ENCODE measurements at places on chromosomes 12 and 14. TPM values are rescaled to one million over a fixed set of nuclear protein-coding genes. Genes with fewer than 3 reads are reported as not detected.

Gene OTUB2
- total RNA-seq: 5.4 TPM

Gene RAD51AP1
- total RNA-seq: 4.4 TPM

Gene RHEBL1
- total RNA-seq: not detected

Gene OR4E2
- not detected for total RNA-seq

Gene PPFIA2
- 0.38 TPM for total RNA-seq

Gene TMEM19
- 48.2 TPM for total RNA-seq

Gene KRT74
- total RNA-seq: 6.7 TPM

Gene TROAP
- total RNA-seq: 7.4 TPM

Gene TRPV4
- 3.8 TPM for total RNA-seq

Gene GPR132
- 1.3 TPM for total RNA-seq

Gene BATF
- total RNA-seq: 14.5 TPM

Gene NR4A1
- 12.6 TPM for total RNA-seq

Gene TAS2R30
- total RNA-seq: 0.83 TPM

Gene ALG10B
- total RNA-seq: 2.7 TPM

Gene ERP27
- not detected for total RNA-seq

Gene PLEKHH1
- 4.7 TPM for total RNA-seq

Gene IRF9
- 52.2 TPM for total RNA-seq

DNA sequence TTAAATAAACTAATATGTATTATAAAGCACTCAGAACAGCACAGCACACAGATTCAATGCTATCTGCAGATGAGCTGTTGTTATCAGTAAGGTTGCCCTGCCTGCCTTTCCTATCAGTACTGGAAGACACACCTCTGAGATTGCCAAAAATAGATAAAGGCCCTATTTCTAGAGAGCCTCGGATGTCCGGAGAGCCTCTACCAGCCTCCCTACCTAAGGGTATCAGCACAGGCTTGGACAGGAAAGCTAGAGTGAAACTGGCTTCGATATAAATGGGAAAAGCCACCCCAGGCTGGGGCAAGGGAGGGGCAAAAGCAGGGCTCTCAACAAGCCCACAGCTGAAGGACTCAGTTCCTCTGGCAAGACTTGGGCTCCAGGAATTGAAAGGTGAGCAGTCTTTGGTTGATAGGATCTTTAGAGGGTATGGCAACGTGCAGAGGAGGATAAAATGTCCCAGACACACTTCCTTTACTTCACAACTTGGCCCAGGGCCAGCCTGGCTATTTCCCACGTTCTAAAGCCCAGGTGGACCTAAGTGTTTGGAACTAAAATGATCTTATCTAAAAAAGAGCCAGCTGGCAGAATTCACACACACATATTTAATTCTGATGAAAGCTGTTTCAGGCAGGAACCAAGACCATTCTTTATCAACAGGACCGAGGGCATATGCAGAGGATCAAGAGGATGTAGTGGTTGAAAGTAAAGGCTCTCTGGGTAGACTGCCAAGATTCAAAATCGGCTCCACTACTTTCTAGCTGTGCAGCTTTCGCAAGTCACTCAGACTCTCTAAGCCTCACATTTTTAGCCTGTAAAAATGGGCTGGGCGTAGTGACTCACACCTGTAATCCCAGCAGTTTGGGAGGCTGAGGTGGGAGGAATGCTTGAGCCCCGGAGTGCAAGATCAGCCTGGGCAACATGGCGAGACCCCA is 37.8 kb upstream of the ITPR2 start:
- no peak for DNase-seq

DNA sequence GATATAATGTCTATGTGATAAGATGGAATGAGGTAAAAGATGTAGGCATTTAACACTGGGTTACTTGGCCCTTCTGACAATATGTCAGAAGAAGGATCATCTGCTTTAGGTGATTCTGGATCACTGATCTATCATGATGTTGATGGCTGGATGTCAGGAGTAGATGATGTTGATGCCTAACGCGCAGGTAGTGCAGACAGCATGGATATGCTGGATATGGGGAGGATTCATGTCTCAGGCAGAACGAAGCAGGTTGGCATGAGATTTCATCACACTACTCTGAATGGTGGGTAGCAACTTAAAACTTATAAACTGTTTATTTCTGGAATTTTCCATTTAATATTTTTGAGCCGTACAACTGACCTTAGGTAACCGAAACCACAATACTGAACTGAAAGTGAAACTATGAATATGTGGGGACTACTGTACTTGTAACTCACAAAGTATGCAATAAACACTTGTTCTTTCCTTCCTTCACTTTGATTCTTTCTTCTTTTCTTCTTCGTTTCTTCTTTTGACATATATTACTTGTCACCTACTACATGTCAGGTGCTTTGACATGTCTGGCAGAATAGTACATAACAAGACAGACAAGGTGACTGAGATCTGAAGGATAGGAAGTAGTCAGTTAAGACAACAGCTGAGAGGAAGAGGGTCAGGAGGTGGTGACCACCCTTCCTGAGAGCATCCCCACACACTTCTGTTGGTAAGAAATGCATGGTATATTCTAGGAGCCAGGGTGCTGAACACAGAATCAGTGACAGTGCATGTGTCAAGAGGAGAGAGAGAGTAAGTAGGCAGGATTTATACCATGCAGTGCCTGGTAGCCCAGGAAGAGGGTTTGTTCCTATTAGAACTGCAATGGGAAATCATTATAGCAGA is 238.8 kb downstream of the PPFIA2 start:
- DNase-seq: no peak

GRCh38 chr14:35116242-35116641 is 5.5 kb downstream of the PPP2R3C start:
- no peak for DNase-seq

DNA sequence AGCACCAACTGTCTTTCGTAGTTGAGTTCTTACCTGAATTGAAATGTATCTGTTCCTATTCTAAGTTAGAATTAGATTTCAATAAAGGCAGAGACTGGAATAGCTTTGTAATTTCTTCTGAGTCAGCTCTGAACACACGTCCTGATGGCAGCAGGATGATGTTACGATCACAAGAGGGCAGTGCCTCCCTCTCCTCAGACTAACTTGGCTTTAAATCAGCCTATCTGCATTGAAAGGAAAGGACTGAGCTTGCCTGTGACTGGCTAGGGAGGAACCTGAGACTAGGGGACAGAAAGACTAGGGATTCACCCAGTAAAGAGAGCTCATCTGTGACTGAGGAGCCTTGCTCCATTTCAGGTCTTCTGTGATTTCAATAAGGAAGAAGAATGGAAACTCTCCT is 323.7 kb upstream of the OR4E1 start:
- no peak for DNase-seq

DNA sequence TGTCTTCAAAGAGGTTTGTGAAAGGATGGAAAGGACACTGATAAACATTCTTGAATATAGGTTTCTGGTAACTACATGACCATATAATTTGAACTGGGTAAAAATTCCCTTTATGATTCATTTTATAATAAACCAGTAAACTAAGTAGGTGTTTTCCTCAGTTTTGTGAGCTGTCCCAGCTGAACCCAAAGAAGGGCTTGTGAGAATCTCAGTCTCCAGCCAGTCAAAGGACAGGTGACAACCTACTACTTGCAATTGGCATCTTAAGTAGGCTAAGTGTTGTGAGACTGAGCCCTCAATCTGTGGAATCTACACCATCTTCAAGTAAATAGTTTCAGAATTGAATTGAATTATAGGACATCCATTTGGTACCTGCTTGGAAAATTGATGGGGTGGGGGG is 75.2 kb downstream of the MYF5 start:
- DNase-seq: no peak

GRCh38 chr14:55915456-55915855 is 202.8 kb upstream of the PELI2 start:
- no peak for DNase-seq

- peak; percentile 8 for DNase-seq
Measured at GRCh38 chr12:89162589-89163261, 189.6 kb downstream of the DUSP6 start.

DNA sequence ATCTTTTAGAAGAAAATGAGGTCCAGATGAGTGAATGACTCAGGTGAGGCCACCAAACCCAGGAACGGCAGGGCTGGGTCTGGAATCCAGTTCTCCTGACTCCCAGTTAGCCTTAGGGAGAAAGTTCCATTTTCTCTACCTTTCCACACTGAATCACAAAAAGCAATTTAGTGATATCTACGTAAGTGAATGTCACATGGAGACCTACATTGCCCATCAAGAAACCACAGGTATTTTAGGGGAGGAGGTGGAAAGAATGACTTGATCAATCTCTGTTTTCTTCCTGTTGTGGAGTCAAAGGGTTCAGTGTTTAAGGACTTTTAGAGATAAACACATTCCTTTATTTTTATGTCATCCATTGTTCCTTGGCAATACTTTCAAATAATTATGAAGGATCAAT is 106.9 kb upstream of the PTPRB start:
- DNase-seq: no peak

GRCh38 chr14:60061371-60061770 is 30.4 kb upstream of the PCNX4 start:
- DNase-seq: no peak

- no peak for DNase-seq
Measured at GRCh38 chr12:71492604-71493003, 53.0 kb downstream of the LGR5 start.

GRCh38 chr12:14238221-14238792 is 127.2 kb upstream of the ATF7IP start:
- no peak for DNase-seq

DNA sequence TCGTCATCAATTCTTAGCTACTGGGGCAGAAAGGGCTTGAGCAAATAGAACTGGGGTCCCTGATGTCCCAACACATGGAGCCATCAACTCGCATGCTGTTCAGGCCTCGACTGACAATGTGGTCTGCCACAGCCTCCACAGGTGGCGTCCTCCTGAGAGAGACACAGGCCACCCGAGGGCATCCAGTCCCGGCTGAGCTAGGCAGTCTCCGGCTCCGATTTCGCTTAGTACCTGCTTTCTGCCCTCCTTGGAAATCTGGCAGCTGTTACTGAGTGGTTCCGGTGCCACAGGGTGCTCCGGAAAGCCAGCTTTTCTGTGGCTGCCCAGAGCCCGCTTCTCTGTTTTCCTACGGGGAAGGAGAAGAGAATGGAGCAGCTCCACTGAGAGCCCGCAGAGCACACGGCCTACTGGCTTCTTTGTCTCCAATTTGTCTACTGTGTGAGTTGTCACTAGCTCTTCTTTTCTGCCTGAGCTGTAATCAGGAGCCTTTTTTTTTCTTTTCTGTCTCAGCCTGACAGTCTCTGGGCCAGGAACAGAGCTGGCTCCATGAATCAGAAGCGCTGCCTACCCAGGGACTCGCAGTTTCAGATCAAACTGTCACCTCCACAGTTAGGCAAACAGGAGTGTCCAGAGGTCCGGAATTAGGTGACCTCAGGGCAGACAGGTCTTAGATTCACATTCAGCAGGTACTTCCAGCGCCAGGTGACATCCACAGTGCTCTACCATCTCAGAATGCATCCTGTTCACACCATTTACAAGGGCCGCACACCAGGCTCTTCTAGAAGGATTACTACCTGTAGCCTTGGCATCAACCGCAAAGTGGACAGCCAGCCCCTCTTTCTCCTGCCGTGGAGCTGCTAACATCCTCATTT is 73.3 kb downstream of the MOK start:
- DNase-seq: no peak

DNA sequence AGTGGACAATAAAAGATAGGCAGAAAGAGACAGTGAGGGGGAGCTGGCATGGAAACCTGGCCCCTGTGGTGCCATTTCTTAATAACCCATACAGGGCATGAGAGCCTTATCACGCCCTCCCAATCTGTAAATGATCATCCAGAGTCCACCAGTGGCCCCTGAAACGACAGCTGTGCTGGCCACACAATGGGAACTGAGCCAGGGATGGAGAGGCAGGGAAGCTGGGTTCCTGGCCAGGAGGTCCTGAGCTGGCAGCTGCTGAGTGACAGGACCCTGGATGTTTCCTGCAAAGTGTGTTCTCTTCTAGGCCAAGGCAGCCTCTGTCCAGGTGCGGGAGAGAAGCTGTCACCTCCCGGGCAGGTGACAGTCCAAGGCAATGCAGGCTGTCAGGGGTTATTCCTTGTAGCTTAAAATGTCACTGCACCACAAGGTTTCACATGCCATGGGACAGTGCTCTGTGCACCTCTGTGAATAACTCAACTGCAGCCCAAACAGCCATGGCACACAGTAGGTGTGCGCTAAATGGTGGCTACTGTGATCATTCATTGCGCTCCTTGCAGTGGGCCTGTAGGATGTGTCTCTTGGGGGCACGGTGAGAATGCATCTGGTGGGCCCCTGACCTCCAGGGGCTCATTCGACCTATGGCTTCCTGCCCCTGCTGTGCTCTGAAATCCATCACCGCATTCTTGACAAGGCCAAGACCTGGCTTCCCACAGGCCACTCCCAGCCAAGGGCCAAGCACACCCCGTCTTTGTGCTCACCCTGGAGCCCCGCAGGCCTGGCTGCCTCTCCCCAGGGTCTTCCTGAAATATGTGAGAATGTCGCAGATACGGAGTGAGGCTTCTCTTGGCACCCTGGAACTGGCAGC is 46.3 kb upstream of the BCL11B start:
- no peak for DNase-seq

- no peak for DNase-seq
Measured at GRCh38 chr14:80269353-80269925, 58.1 kb upstream of the DIO2 start.

GRCh38 chr12:14253496-14253895 is 112.0 kb upstream of the ATF7IP start:
- DNase-seq: no peak

DNA sequence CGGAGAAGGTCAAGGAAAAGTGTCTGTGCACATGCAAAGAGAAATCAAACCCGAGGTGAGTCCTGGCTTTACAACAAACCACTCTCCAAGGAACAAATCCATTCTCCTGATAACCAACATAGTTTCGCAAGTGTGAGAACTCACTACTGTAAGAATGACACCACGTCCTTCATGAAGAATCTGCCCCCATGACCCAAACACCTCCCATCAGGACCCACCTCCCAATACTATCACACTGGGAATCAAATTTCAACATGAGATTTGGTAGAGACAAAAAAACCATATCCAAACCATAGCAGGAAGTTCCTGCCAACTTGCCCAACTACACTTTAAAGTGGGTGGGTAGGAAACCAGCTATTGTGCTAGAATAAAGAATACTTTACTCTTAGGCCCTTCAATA is 2.4 kb upstream of the ERC1 start:
- DNase-seq: no peak

DNA sequence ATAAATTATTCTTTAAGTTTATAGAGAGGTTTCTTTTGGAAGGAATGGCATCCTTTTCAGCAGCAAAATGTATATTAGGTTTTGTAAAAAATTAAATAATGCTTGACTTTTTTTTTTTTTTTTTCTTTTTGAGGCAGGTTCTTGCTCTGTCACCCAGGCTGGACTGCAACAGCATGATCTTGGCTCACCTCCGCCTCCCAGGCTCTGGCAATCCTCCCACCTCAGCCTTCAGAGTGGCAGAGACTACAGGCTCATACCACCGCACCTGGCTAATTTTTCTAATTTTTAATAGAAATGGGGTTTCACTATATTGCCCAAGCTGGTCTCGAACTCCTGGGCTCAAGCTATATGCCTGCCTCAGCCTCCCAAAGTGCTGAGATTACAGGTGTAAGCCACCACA is 89.0 kb downstream of the FLRT2 start:
- no peak for DNase-seq

GRCh38 chr12:54195737-54196347 is 7.1 kb upstream of the SMUG1 start:
- no peak for DNase-seq
